ENCODE measurements at places on chromosomes 12 and 14.
A peak's percentile ranks its signal among the peaks of the same experiment; 100 is the strongest.

DNA sequence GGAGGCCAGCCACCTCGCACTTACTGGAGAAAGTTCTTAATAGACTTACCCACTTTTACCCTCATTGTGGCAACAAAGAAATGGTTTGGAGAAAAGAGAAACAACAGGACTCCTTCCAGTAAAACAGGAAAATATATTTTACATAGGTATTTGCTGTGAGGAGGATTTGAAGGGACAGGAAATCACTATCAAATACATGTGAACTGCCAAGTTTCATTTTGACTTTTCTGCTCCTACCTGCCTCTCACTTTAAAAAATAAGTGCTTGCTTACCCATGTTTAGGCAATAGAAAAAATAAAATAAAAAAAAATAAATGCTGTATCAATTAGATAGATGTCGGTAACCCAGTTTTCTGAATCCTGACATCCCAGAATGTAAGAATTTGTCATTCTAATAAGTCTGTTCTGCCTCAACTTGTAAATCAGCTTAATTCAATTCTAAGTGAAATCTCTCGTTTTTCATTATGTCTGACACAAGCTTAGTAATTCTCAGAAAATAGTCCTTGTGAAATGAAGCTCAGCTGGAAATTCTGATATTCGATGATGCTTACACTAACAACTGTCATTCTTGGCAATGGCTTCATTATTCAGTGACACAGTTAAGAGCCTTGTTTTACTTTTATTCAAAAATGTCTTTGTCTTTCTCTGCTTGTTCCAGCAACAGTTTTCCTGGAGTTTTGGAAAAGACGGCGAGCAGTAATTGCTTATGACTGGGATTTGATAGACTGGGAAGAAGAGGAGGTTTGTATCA lies 131.3 kb downstream of the SLC5A8 start:
- no peak for ATAC-seq
- H3K4me3 ChIP-seq: no peak overlapping the region
- H3K4me1 ChIP-seq: peaks cover 8% of the 10 kb centered on the region
- H3K27ac ChIP-seq: no peak overlapping the region
- H3K36me3 ChIP-seq: no peaks in the 10 kb centered on the region

DNA sequence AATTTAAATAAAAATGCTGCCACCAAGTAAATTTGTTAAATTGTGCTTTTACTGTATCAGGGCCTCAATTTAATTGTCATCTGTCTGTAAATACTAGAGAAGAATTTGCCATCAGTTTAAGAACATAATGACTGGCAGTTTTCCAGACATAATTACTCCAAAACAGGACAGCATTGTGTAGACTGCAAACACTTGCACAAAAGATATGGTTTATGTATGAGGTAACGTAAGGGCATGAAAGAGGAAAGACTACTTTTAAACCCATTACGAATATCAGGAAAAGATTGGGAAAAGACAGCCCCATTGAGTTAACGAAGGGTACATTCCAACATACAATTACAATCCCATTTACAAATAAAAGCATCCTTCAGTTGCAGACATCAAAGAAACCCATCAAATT lies 59.8 kb upstream of the KRR1 start:
- H3K27ac ChIP-seq: no peak overlapping the region
- H3K4me3 ChIP-seq: no peak overlapping the region
- H3K4me1 ChIP-seq: no peaks in the 10 kb centered on the region
- H3K36me3 ChIP-seq: no peaks in the 10 kb centered on the region
- no peaks in the 10 kb centered on the region for H3K27me3 ChIP-seq
- ATAC-seq: no peak

DNA sequence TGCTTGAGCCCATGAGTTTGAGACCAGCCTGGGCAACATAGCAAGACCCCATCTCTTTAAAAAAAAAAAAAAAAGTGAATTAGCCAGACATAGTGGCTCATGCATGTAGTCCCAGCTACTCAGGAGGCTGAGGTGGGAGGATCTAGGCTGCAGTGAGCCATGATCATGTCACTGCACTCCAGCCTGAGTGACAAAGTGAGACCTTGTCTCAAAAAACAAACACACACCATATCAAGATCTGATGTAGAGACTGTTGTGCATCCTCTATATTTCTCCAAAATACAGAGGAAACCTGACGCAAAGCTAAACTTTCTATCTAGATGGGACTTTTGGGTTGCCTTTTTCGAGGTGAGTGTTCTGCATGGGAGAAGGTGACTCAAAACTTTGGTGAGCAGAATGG lies 77.4 kb upstream of the SLC8A3 start:
- peaks cover 22% of the 10 kb centered on the region for H3K27me3 ChIP-seq
- no peak for ATAC-seq
- H3K36me3 ChIP-seq: no peaks in the 10 kb centered on the region

- H3K4me1 ChIP-seq: peaks cover 10% of the 10 kb centered on the region
- H3K27ac ChIP-seq: no peak overlapping the region
- H3K36me3 ChIP-seq: no peaks in the 10 kb centered on the region
- H3K4me3 ChIP-seq: no peak overlapping the region
Observed at GRCh38 chr12:94660436-94660835, 10.1 kb upstream of the TMCC3 start.

DNA sequence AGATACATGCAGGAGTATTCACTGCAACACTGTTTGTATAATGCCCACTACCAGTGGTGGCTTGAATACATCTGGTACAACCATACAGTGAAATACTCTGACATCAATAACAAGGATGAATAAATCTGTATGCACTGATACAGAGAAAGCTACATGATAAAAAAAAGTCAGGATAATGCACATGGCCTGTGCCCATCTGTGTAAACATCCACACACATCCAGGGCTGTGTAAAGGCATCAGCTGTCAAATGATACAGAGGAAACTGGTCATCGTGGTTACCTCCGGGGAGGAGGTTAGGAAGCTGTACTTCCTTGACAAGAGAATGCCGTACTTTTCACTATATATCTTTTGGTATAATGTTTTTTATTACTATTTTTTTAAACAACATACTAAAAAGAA lies 176.6 kb downstream of the FOXN3 start:
- H3K36me3 ChIP-seq: no peaks in the 10 kb centered on the region

DNA sequence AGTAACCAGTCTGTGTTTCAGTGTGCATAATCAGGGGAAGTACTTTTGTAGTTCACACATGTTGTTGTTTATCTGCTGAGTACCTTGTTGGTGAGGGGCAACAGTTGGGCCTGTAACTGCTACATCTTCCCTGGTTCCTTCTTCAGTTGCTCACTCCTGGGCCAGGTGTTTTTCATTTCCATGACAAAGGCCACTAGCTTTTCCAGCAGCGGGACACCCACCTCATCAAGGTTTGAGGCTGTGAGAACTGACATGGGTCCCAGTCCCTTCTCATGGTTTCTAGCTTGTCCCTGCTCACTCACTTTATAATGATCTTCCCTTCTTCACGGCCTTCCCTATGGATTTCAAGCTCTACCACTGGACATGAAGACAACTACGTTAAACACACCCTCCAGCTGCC lies 1.5 kb upstream of the NOXRED1 start:
- H3K27ac ChIP-seq: no peak overlapping the region
- H3K4me1 ChIP-seq: no peaks in the 10 kb centered on the region
- ATAC-seq: no peak
- H3K36me3 ChIP-seq: peaks cover 92% of the 10 kb centered on the region
- no peak overlapping the region for H3K4me3 ChIP-seq

DNA sequence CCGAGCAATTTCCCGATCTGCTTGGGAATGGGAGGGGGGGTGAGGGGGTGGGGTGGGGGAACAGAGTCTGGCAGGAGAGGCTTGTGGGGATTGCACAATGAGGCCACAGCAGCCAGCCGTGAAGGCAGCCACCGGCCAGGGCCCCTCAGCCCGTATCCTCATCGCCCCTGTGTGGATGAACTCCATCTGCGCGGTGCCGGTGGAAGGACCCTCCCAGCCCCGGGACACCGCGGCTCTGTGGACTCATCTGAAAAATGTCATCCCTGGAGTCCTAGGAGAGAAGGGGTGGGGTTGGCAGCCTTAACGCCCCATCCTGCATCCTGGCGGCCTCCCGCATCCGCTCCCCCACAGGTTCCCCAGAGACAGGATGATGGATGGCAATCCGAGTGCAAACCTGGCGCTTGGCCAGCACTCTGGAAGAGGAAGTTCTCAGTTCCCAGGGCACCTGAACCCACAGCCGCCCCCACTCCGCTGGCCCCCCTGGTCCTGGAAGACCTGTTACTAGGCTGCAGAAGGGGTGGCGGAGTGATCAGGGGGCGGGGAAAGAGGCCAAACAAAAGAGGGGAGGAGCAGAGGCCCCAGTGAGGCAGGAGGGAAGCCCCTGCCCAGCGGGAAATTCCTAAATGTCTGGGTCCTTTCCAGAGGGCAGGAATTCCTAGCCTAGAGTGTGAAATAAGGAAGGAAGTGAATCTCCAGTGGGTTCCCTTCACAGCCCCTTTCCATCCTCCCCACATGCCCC lies 1.2 kb upstream of the TNFAIP2 start:
- no peaks in the 10 kb centered on the region for H3K36me3 ChIP-seq
- ATAC-seq: peak; percentile 76
- H3K4me3 ChIP-seq: peak overlapping the region; percentile 73
- peak overlapping the region; percentile 91 for H3K27ac ChIP-seq
- H3K27me3 ChIP-seq: peaks cover 41% of the 10 kb centered on the region

GRCh38 chr12:77847680-77848431 lies 17.2 kb downstream of the NAV3 start:
- H3K27ac ChIP-seq: no peak overlapping the region
- no peak overlapping the region for H3K4me3 ChIP-seq
- no peaks in the 10 kb centered on the region for H3K27me3 ChIP-seq
- peak; percentile 62 for ATAC-seq
- H3K4me1 ChIP-seq: peaks cover 16% of the 10 kb centered on the region

DNA sequence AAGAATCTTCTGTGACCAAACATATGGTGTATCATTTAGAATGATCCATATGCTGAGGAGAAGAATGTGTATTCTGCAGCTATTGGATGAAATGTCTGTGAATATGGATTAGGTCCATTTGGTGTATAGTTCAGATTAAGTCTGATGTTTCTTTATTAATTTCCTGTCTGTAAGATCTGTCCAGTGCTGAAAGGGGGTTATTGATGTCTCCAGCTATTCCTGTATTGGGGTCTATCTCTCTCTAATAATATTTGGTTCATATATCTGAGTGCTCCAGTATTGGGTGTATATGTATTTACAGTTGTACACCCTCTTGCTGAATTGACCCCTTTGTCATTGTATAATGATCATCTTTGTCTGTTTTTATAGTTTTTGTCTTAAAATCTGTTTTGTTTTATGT lies 33.5 kb downstream of the SLC38A2 start:
- no peaks in the 10 kb centered on the region for H3K27me3 ChIP-seq
- no peaks in the 10 kb centered on the region for H3K36me3 ChIP-seq
- no peak overlapping the region for H3K27ac ChIP-seq

GRCh38 chr12:93912086-93912733 lies 235.0 kb downstream of the CRADD start:
- no peaks in the 10 kb centered on the region for H3K36me3 ChIP-seq
- no peak overlapping the region for H3K27ac ChIP-seq
- H3K27me3 ChIP-seq: no peaks in the 10 kb centered on the region
- ATAC-seq: no peak
- H3K4me3 ChIP-seq: no peak overlapping the region

- ATAC-seq: no peak
- no peaks in the 10 kb centered on the region for H3K4me1 ChIP-seq
- no peaks in the 10 kb centered on the region for H3K27me3 ChIP-seq
- H3K36me3 ChIP-seq: no peaks in the 10 kb centered on the region
- H3K4me3 ChIP-seq: no peak overlapping the region
Observed at GRCh38 chr14:77691259-77691658, 16.6 kb downstream of the ALKBH1 start.

GRCh38 chr12:116525418-116526001 lies 33.7 kb upstream of the MAP1LC3B2 start:
- no peaks in the 10 kb centered on the region for H3K27me3 ChIP-seq
- no peaks in the 10 kb centered on the region for H3K36me3 ChIP-seq
- ATAC-seq: peak; percentile 88
- H3K27ac ChIP-seq: peak overlapping the region; percentile 79

GRCh38 chr12:98253207-98254037 lies 262.0 kb upstream of the TMPO start:
- H3K27me3 ChIP-seq: no peaks in the 10 kb centered on the region
- H3K4me1 ChIP-seq: no peaks in the 10 kb centered on the region
- no peak overlapping the region for H3K4me3 ChIP-seq

GRCh38 chr12:77222336-77222735 lies 157.0 kb upstream of the E2F7 start:
- no peaks in the 10 kb centered on the region for H3K36me3 ChIP-seq
- no peaks in the 10 kb centered on the region for H3K4me1 ChIP-seq
- no peak for ATAC-seq
- H3K4me3 ChIP-seq: no peak overlapping the region

DNA sequence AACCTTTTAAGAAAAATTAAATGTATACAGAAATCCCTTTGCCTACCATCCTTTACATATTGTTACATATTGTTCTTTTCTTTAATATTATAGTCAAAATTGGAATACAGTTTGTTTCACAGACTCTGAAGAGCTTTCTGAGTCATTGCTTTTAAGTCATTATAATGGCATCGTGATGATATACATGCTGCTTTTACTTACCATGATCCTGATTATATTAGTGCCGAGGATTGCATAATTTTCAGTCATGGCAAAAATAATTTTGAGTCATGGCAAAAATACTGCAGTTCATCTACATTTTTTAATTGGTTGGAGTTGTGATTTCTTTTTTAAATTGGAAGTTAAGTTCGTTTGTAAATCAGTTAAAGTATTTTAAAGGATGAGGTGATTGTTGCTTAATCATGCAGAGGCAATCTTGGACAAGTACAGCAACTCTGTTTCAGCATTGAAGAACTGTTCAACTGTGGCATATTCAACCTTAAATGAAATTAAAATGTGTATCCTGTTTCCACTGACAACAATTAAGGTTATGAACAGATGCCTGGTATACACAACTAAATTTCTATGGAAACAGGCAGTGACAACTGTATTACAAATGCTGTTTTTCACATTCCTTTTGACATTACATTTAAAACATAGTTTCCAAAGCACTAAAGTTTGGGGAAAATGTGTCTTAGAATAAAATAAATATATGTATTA lies 142.3 kb downstream of the PCNX1 start:
- H3K27ac ChIP-seq: no peak overlapping the region
- no peak overlapping the region for H3K4me3 ChIP-seq
- H3K27me3 ChIP-seq: no peaks in the 10 kb centered on the region
- H3K4me1 ChIP-seq: no peaks in the 10 kb centered on the region
- ATAC-seq: no peak

- no peak overlapping the region for H3K4me3 ChIP-seq
- no peaks in the 10 kb centered on the region for H3K36me3 ChIP-seq
- ATAC-seq: peak; percentile 87
- peak overlapping the region; percentile 45 for H3K27ac ChIP-seq
Observed at GRCh38 chr12:54439521-54440255, 20.6 kb upstream of the ITGA5 start.

- no peaks in the 10 kb centered on the region for H3K4me1 ChIP-seq
- no peaks in the 10 kb centered on the region for H3K36me3 ChIP-seq
- ATAC-seq: no peak
Observed at GRCh38 chr12:66239295-66239694, 50.3 kb downstream of the IRAK3 start.
